ENCODE measurements at places on chromosomes 5 and 9.
A peak's percentile ranks its signal among the peaks of the same experiment; 100 is the strongest.

DNA sequence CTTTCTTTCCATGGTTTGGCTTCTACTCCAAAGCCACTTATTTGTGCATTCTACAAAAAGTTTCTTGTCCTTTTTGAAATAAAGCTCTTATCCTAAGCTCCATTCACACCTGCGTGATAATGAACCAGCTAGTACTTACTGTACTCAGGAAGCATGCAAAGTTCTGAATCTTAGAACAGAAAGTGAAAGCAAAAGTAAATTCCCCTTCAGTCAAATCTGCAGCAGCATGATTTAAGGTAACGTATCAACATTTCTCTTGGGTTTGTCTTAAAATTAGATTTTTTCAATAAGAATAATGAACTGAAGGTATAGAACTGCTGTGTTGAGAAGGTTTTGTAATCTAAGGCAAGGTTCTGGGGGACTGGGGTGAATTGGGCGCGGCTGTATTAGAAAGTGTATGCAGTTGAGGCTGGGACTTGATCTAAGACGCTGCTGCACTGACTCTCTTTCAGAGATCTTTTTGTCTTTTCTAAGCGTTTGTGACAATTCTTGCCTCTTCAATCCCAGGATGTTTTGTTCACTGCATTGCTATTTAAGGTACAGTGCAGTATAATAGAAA, at the start of gene ERAP2:
Gene ERAP2 (plus strand): TSS at position 209 of the 559 bp plus-strand sequence. CDS start 3,186 bp downstream, outside the sequence.
- DNase-seq: no peak

GRCh38 chr9:114039484-114039883, 38.6 kb downstream of the AMBP start:
- no peak for DNase-seq

- DNase-seq: no peak
Measured at GRCh38 chr5:59132131-59132530, 549.3 kb downstream of the RAB3C start.

DNA sequence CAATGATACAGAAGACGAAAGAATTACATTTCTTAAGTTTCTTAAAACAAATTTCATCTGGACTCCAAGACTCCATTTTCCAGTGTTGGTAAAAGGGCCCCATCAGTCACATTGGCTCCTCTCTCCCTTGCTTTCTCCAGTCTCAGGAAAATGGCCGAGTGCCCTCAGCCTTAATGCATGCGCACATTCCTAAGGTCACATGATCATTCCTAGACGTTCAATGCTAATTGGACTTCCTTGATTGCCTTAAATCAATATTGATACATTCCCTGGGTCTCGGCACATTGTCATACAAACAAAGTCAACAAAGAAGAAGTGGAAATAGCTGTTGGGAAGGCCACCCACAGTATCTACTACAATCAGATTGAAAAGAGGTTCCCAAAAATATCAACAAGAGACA, 413.6 kb upstream of the GRAMD2B start:
- no peak for DNase-seq

DNA sequence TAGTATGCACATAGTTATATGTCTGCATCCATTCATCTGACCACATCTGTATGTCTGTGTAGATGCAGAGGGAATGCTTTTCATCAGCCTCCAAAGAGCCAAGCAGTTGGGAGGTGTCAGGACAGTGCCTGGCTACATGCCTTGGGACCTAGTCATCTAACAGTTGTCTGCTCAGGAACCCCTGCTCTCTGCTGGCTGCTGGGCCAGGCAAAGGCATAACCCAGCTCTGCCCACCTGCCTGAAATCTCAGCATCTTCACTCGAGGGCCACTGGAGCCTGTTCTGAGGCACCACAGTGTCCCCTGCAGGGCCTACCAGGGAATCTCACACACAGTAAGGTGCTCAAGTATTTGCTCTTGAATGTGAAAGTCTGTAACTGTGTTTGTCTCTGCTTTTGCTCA, 3.7 kb downstream of the C9orf50 start:
- no peak for DNase-seq

DNA sequence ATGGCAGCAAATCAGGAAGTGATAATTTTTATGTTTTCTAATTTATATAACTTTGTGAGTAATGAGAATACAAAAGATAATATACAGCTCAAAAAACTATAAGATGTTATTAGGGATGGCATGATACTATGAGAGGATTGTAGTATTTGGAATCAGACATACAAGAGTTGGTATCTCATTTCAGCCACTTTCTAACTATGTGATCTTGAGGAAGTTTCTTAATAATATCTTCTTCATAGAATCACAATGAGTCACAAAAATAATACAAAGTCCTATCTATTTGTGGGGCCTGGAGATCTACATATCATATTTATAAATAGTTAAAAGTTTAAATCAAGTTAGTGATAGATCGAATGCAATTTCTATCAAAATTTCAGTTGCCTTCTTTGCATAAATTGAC, 23.7 kb upstream of the TMED7 start:
- no peak for DNase-seq

- DNase-seq: no peak
Measured at GRCh38 chr5:37520811-37521210, 141.7 kb downstream of the WDR70 start.

DNA sequence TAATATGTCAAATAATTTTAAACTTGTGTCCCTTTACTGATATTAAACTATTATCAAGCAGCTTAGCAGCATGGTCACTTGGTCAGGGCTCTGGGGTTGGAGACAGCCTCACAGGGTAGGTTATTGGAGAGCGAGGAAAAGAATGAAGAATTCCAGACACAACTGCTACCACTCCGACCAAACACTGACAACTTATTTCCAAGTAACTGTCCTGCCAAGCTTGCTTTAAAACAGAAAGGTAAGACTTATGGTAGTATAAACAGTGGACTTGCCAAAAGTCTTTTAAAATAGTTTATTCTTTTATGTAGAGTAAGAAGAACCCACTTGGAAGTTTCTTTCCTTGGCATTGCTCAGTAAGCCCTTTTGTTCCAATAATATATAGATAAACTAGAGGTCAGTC, 364.1 kb downstream of the DEPDC1B start:
- no peak for DNase-seq

- no peak for DNase-seq
Measured at GRCh38 chr9:106632621-106633020, 230.3 kb upstream of the ZNF462 start.

DNA sequence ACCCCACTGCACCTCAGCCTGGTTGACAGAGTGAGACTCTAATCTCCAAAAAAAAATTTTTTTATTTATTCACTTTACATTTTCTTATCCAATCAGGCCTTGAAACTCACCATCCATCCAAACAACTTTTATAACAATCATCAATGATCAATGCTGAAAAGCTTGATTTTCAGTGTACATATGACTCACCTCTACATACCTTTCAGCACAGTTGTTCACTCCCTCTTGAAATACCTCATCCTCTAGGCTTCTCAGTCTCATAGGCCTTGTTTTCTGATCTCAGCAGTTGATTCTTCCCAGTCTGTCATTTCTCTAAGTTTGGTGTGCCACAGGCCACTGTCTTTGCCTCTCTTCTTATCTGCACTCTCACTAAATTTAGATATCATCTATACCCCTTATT, 36.2 kb downstream of the GRIN3A start:
- no peak for DNase-seq

- DNase-seq: no peak
Measured at GRCh38 chr5:150438873-150439546, 10.5 kb downstream of the RPS14 start.

- no peak for DNase-seq
Measured at GRCh38 chr5:150577378-150578139, 62.9 kb upstream of the SYNPO start.

DNA sequence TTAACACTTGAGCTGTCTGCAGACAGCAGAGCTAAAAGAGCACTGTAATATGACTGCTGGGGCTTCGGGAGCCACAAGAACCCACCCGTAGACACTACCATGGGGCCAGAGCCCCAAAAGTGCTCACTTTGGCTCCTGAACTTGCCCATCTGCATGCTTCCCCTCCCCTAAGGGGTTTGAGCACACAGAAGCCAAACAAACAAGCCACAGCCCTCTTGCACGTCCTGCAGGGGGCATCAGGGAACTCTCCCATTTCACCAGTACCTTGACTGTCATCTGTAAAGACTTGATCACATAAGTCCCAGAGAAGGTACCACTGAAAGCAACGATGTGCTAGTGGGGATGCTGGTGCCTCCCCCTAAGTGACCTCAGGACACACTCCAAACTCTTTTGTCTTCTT, 681.8 kb downstream of the SEMA5A start:
- no peak for DNase-seq

DNA sequence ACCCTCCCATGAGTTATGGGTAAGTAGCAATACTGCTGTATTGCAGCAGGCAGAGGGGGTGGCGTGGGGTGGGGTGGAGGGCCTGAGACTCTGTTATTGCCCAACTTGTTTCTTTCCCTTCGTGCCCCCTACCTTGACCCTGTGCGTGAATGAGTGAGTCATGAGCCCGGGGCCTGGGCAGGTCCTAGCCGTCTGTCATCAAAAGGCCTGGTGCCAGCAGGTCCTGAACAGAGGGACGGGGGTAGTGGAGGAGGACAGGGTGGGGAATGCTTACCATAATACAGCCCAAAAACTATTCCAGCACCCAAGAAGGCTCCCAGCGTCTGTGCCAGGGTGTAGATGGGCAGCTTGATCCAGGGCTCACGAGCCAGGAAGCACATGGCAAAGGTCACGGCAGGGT, 4.3 kb downstream of the AQP3 start:
- no peak for DNase-seq

GRCh38 chr5:155106221-155106620, 92.7 kb downstream of the KIF4B start:
- no peak for DNase-seq

DNA sequence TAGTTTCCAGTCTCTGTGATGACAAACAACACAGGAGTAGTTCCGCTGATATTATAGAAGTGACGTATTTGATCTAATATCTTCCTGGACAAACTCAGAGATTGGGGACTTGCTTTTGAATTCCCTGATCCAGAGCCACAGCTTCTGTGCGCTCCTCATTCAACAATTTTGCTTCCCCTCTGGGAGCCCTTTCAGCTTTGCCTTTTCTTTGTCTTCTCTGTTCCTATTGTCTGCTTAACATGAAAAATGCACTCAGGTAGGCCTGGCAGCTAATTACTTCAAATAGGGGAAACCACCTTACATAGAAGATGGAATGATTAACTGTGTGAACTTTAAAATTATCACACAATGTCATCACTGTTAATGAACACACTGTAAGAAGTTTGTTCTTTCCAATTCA, 192.9 kb downstream of the EPB41L4A start:
- no peak for DNase-seq

- no peak for DNase-seq
Measured at GRCh38 chr5:117077142-117077541, 502.5 kb upstream of the SEMA6A start.

DNA sequence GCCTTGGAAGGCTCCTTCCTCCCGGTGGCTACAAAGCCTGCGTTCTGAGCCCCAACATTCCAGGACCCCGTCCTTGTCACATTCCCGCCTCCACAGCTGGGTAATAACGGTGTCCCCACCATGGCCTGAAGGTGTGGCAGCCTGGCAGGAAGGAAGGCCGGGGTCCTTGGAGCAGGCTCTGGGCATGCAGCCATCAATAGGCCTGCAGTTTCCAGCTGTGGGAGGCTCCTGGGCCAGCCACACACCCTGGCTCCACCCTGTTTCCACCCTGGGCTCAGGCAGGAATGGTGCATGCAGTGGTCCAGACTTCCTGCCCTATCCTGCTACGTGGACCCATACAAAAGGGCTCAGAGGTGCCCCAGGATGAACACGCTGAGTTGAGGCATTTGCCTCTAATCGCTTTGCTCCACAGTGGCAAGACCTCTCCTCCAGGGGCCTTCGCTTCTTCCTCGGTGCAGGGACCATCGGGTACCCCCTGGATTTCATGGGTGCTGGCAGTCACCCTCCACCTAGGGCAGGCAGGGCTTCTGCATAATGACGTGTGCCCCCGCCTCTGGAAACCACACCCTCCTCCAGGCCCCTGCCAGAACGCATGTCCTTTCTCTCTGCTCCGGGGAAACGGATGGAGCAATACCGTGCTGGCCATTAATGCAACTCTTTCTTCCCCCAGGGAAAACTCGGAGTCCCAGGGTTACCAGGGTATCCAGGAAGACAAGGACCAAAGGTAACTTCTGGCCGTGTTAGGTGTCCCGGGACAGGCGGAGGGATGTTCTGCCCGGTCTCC, 95.1 kb upstream of the FCN2 start:
- no peak for DNase-seq

GRCh38 chr5:39580702-39581453, 156.1 kb upstream of the DAB2 start:
- peak; percentile 44 for DNase-seq

DNA sequence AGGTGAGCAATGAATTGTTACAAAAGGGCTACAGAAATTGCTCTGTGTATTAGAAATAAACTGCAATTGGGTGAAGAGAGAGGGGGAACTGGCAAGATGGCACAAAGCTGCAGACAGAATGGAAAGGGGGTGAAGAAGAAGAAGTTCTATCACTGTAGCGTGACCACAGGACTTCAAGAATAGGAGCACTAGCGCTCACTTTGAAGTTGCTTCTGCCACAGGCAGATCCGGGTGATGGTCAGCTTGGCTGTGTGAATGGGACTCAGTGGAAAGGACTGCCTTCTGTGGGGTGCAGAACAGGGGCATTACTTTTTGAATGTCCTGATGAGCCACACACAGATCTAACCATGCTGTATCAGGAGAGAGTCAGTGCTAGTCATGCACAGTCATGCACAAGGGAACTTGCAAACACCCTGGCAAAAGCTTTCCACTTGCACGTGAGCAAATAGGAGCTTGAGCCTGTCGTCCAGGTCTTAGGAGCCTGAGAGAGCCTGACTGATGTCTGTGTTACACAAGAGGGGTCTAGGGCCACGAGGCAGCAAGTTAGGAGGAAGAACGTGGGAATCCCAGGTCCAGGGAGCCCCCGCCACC, 16.3 kb downstream of the IL5 start:
- no peak for DNase-seq

DNA sequence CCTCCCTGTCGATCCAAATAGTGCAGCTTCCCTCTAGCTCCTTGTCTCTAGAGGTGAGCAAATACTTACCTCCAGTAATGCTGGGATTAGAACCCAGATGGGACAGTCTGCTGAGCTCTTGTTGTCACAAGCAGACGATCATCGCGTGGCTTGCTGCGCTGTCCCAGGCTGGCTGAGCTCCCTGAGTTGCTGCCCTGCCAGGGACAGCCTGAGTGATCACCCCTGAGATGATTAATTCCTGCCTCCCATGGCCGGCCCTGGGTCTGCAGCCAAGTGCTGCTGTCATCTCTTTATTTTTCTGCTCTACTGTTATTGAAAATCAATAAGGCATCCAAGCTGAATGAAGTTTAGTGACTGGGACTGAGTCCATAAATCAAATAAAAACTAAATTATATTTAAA, 94.0 kb upstream of the ALDH1B1 start:
- no peak for DNase-seq

GRCh38 chr5:138274189-138274853, at the start of gene GFRA3:
TSS of gene GFRA3 (minus strand) at chr5:138274621. CDS start at chr5:138274424, 197 bp downstream.
- no peak for DNase-seq

- no peak for DNase-seq
Measured at GRCh38 chr5:142507531-142508372, 178.1 kb downstream of the FGF1 start.

GRCh38 chr5:178818094-178818493, 41.7 kb upstream of the ZNF354B start:
- DNase-seq: no peak

GRCh38 chr9:104833696-104834095, 69.8 kb downstream of the NIPSNAP3B start:
- no peak for DNase-seq

- DNase-seq: no peak
Measured at GRCh38 chr5:174387448-174387847, 336.9 kb upstream of the MSX2 start.

- DNase-seq: no peak
Measured at GRCh38 chr5:167902298-167902697, 389.1 kb upstream of the WWC1 start.

Measured in HFF-Myc (cell line).